ENCODE measurements at places on chromosomes 2 and 18. TPM values are rescaled to one million over a fixed set of nuclear protein-coding genes. Genes with fewer than 3 reads are reported as not detected.

CRACDL gene
- 1.9 TPM for total RNA-seq

- H3K27ac ChIP-seq = no peak overlapping the region
- H3K27me3 ChIP-seq = no peaks in the 10 kb centered on the region
- no peak for DNase-seq
- no peaks in the 10 kb centered on the region for H3K4me1 ChIP-seq
- H3K36me3 ChIP-seq = no peaks in the 10 kb centered on the region
These were observed 122.8 kb downstream of the MYO5B start for GRCh38 chr18:50072146-50072545.

DNA sequence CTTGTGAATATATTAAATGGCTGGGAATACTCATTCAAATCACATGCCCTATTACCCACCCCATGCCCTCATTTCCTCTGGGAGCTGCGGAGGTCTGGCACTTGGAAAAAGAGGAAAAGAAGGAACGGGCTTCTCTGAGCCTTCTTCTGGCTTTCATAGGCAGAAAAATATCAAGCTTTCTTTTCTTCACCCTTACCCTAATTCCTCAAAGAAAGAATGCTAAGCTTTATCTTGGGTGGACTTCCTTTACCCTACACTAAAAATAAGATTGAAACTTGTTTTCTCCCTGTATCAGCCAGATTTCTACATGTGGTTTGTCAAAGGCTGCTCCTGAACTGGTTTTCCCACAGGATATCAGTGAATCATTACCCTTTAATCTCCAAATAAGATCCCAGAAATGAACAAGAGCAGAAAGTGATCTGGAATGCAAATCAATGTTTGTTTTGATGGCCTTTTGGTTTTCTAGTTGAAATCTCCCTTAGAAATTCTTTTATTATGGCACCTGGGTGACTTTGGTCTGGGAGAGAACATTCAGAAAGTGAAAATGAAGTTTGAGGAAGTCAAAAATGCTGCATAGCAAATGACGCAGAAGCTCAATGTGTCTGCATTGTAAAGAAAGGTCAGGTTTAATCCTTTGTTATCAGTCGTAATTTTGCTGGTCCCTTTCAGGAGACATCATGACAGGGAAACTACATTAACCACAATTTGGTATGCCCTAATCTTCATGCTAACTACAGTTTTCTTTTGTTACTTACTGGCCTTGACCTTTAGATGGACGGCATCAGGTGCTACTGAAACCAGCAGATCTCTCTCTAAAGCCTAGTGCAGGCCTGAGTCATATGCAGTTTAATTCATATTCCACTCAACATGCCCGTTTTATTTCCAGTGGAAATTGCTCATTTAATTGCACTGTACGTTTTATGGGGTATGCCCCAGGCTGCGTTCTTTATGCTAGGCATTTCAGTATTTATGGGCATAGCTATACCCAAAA is 46.6 kb upstream of the HNRNPA3 start:
- H3K4me3 ChIP-seq = peak overlapping the region; percentile 69
- no peaks in the 10 kb centered on the region for H3K27me3 ChIP-seq
- no peak for DNase-seq
- peak overlapping the region; percentile 97 for H3K27ac ChIP-seq
- H3K36me3 ChIP-seq = no peaks in the 10 kb centered on the region
- H3K4me1 ChIP-seq = peaks cover 7% of the 10 kb centered on the region

GRCh38 chr2:29273685-29274611 is 158.7 kb downstream of the CLIP4 start:
- no peak for DNase-seq
- no peaks in the 10 kb centered on the region for H3K4me1 ChIP-seq
- no peak overlapping the region for H3K4me3 ChIP-seq

IL36A gene
- not detected for total RNA-seq

DNA sequence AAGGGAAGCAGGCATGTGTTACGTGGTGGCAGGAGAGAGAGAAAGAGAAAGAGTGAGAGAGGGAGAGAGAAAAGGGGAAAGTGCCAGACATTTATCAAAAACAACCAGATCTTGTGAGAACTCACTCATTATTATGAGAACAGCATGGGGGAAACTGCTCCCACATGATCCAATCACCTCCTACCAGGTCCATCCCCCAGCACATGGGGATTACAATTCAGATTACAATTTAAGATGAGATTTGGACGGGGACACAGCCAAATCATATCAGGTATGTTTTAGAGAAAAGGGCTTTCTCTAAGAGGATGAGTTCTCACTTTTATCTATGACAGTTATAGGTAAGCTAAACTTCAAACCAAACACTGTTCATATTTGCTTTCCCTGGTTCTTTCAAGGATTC is 597.3 kb upstream of the PIK3C3 start:
- H3K36me3 ChIP-seq = no peaks in the 10 kb centered on the region
- H3K4me1 ChIP-seq = no peaks in the 10 kb centered on the region
- DNase-seq = no peak
- H3K27me3 ChIP-seq = no peaks in the 10 kb centered on the region
- H3K27ac ChIP-seq = no peak overlapping the region
- no peak overlapping the region for H3K4me3 ChIP-seq

GRCh38 chr2:159124441-159124911 is 156.0 kb downstream of the TANC1 start:
- no peak overlapping the region for H3K4me3 ChIP-seq
- no peak for DNase-seq
- H3K4me1 ChIP-seq = peaks cover 15% of the 10 kb centered on the region
- no peaks in the 10 kb centered on the region for H3K36me3 ChIP-seq
- no peaks in the 10 kb centered on the region for H3K27me3 ChIP-seq

DNA sequence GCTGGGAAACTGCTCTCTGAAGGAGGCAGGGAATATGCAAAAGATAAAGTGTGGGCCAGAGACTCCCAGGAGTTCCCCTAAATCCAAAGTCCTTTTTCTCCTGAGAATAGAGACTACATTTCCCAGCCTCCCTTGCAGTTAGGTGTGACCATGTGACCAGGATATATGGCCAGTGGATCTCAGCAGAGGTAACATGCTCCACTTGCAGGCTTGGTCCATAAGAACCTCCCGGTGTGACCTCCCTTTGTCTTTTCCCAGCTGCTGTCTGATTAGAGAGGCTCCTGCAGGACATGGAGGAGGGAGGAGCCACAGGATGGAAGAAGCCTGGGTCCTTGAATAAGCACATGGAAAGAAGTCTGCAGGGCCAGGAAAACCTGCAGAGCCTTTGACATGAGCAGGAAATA is 76.2 kb downstream of the TGFA start:
- no peaks in the 10 kb centered on the region for H3K4me1 ChIP-seq
- no peak for DNase-seq
- no peaks in the 10 kb centered on the region for H3K27me3 ChIP-seq
- H3K4me3 ChIP-seq = no peak overlapping the region
- H3K36me3 ChIP-seq = no peaks in the 10 kb centered on the region

STRADB gene
- total RNA-seq = 13.8 TPM
